Activated T-cell treated with anti-CD3 and anti-CD28 coated beads for 48 hours (primary cell): ENCODE measurements at places on chromosomes 3 and 15.
A peak's percentile ranks its signal among the peaks of the same experiment; 100 is the strongest.

DNA sequence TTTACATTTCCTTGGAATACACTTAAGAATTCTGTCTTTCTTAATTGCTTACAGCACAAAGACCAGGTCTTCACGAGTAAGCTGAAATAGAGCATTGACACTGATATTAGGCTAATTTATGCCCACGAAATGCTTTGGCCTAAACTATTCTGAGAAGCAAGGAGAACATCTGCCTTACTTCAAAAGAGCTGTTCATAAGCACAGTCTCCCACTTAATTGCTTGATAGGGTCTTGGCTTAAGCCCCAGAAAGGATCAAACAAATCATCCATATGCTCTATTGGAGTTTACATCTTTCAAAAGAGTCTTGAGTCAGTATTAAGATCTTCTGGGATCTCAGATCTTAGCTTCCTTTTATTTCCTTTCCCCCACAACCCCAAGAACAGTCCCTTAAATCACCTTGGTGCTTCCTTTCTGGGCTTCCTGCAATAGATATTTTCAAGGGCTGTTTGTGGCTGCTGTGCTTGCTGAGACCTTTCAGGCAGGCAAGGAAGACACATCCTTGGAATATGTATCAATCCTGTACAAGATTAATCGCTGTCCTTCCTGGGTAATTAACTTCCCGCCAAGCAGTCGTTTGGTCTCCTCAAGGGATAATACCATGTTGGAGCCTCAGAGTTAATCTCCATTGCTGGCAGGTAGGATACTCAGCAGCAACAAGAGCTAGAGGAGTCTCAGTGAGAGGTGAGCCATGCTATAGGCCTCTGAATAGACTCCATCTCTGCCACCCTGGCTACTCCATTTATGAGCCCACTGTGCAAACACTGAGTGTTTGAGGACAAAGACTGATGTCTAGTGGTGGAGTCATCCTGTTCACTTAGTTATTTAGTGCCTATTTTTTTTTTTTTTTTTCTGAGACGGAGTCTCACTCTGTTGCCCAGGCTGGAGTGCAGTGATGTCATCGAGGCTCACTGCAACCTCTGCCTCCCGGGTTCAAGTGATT lies 37.1 kb downstream of the TMEM158 start:
- DNase-seq, result no peak

DNA sequence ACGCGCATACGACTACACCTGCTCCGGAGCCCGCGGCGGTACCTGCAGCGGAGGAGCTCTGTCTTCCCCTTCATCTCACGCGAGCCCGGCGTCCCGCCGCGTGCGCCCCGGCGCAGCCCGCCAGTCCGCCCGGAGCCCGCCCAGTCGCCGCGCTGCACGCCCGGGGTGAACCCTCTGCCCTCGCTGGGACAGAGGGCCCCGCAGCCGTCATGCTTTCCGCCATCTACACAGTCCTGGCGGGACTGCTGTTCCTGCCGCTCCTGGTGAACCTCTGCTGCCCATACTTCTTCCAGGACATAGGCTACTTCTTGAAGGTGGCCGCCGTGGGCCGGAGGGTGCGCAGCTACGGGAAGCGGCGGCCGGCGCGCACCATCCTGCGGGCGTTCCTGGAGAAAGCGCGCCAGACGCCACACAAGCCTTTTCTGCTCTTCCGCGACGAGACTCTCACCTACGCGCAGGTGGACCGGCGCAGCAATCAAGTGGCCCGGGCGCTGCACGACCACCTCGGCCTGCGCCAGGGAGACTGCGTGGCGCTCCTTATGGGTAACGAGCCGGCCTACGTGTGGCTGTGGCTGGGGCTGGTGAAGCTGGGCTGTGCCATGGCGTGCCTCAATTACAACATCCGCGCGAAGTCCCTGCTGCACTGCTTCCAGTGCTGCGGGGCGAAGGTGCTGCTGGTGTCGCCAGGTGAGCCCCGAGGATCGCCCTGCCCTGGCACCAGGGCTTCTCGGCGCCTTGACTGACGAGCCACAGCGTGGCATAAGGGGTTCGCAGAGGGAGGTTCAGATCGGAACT lies 420 bp downstream of the SLC27A2 start:
- peak; percentile 48 for DNase-seq

DNA sequence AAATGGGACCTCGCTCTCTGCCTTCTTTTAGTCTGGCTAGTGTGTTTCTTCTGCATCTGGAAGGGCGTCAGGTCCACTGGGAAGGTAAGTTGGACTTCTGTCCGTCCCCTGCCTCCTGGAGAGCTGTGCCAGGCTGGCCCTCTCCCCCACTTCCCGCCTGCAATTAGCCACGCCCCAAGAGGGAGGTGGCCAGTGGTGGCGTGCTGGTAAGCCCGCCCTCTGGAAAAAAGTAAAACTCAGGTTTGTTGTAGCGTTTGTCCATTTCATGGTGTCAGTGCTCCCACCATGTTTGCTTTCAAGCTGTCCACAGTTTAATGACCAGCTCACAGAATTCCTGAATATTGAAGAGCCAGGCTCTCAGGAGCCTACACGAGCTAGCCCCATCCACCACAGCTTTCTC lies 55.6 kb downstream of the SLC6A6 start:
- no peak for DNase-seq

GRCh38 chr3:103653996-103654395 lies 1219.2 kb downstream of the ZPLD1 start:
- no peak for DNase-seq

DNA sequence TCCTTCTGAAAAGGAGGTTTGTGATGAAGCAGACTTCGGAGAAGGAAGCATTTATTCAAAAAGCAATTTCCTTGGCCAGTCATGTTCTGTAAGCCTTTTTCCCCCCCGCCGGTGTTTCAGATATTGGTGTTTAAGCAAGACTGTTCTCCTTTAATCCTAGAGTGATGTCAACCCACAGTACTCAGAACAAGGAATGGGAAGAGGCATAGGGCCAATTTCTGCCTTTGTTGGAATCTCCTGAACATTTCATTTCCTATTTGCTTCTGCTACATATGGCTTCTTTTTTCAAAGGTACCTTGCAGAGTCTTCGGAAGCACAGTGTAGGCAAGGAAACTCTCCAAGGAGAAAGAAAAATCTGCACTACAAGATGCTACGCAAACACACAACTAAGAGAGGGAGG lies 713.1 kb upstream of the CFAP20DC start:
- DNase-seq, result no peak

DNA sequence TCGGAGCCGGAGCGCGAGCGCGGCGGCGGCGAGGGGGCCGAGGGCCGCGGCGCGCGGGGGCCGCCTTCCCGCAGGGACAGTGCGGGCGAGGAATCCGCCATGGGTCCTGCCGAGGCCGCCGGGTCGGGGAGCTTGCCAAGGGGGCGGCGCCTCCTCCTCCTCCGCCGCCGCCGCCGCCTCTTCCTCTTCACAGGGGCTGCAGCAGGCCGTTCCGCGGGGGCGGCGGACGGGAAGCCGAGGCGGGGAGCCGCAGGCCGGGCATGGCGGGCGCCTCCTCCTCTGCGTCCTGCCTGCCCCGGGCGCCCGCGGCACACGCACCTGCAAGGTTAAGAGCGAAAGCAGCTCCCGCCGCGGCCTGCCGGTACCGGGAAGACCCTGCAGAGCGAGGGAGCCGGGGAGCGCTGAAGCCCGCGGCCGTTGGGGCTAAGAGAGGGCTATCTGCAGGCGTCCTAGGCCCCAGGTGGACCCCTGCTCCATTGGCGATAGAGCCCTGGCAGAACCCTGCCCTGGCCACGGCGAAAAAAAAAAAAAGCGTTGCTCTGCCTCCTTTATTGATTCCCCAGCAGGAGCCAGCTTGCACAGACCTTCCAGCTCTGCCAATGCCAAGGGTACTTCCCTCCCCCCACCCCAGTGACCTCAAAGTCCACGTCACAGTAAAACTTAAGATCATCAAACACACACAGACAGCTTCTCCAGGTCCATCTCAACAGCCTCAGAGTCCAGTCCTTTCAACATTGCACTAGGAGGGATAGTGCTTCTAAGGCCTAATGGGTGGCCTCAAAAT lies at the start of gene LYSMD2:
TSS of gene LYSMD2 (minus strand) at position 134 of the 784 bp plus-strand sequence. CDS start at position 101, 33 bp downstream.
- DNase-seq, result peak; percentile 63
